ENCODE measurements at places on chromosomes 7 and 10.

DNA sequence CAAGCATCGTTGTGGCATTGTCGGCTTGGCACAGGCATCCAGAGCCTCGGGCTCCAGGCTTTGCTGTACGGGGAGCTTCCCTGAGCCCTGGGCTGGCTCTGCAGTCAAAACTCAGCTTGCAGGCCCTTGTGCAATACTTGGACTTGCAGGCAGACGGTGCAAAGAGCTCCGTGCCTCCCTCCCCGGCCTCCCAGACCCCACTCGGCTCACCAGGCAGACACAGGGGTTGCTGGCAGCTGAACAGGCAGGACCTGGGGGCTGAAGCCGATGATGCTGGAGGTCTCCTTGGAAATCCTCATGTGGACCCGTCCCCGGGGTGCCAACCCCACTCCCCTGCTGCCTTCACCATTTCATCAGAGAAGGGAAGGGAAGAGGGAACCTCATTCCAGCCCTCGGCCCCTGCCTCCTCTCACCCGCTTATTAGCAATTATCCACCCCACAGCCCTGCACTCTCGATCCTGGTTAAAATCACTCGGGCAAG lies 59.6 kb upstream of the GNA12 start:
- DNase-seq: no peak

GRCh38 chr10:15112657-15113056 lies 15.5 kb downstream of the RPP38 start:
- no peak for DNase-seq

DNA sequence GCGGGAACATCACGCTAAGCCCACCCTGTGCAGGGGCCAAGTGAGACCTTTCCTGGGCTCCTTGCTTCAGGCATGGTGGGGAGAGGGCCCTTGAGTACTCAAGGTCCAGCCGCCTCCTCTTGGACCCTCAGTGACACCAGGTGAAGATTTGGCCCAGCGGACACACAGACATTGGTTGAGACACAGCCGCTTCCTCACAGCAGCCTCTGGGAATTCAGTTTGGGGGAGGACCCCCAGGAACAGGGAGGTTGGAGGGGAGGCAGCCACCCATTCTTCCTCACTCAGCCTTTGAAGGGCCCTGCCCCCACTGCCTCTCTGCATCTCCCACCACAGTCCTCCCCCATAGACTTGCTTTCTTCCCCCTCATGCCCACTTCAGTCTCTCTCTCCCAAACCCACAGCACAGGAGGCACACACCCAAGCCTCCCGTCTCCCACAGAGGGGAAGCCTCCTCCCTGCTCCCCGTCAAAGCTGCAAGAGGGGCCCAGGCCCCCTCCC lies 31.9 kb downstream of the ANXA8 start:
- no peak for DNase-seq

DNA sequence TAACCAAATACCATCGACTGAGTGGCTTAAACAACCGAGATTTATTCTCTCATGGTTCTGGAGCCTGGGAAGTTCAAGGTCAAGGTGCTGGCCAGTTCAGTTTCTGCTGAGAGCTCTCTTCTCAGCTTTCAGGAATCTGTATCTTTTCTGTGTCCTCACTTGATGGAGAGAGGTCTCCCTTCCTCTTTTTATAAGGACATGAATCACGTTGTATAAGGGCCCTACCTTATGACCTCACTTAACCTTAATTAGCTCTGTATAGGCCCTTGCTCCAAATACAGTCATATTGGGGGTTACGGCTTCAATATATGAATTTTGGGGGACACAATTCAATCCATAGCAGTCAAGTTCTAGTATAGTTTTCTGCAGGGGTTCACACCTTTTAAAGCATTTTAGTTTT lies 135.2 kb upstream of the ADO start:
- DNase-seq: no peak

GRCh38 chr7:14305233-14305866 lies 315.9 kb upstream of the ETV1 start:
- DNase-seq: no peak

DNA sequence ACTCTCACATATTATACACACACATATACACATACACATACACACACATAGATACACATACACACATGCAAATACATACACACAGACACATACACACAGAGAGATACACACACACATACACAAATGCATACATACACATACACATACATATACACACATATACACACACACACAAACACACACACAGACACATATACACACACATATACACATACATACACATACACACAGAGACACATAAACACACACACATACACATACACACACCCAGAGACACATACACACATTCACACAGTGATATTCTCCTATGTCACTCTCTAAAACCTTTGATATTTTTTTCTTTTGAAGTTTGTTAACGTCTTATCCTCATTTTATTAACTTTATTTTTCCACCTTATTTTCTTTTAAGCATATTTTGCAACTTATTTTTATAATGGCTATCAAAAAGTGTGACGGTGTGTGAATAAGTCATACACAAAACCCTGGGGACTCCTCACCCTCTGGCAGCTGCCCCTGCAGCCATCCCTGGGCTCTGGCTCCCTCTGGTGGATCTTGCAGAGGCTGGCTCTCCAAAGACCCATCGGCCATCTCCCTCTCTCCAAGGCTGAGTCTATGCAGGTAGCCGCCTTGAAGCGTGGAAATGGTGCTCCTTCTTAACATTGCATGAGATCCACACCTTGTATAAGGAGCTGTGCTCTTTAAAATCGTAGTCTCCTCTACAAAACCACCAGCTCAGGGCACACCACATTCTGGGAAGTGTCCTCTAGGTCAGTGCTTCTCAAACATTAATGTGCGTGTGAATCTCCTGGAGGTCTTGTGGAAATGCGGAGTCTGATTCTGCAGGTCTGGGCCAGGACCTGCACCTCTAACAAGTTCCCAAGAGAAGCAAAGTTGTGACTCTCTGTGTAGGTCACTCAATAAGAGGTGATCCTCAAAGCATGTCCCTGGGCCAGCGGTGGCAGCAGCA lies 4.1 kb upstream of the C10orf120 start:
- peak; percentile 38 for DNase-seq

GRCh38 chr7:49644396-49645166 lies 128.9 kb upstream of the VWC2 start:
- no peak for DNase-seq

- no peak for DNase-seq
These were observed 53.4 kb downstream of the PPP1R3C start for GRCh38 chr10:91579329-91579985.

- no peak for DNase-seq
These were observed 52.1 kb downstream of the PRF1 start for GRCh38 chr10:70550459-70550858.

DNA sequence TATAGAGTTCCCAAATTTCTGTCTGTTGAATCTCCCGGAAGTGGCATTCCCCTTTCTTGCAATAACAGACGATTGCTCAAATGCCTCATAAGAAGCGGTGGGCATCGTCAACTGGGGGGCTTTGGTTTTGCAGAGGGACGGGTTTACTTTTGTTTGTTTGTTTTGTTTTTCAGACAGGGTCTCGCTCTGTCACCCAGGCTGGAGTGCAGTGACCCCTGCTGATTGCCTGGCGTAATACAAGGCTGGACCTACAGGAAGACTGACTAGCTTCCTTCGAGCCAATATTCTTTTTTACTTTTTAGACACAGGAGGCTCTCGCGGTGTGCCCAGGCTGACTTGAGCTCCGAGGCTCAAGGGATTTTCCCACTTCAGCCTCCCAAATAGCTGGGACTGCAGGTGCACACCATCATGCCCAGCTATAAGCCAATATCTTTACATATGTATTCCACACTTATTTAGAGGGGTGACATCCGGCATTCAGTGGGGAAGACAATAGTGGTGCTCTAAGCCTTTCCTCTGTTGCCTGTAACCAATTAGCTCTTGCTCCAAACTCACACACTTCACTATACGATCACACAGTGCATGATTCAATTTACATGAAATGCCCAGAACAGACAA lies 58.1 kb downstream of the FHIP2A start:
- DNase-seq: peak; percentile 17

GRCh38 chr7:74026903-74027682 lies 880 bp upstream of the ELN start:
- DNase-seq: peak; percentile 48

- no peak for DNase-seq
These were observed 171.3 kb downstream of the RNLS start for GRCh38 chr10:88411772-88412349.

DNA sequence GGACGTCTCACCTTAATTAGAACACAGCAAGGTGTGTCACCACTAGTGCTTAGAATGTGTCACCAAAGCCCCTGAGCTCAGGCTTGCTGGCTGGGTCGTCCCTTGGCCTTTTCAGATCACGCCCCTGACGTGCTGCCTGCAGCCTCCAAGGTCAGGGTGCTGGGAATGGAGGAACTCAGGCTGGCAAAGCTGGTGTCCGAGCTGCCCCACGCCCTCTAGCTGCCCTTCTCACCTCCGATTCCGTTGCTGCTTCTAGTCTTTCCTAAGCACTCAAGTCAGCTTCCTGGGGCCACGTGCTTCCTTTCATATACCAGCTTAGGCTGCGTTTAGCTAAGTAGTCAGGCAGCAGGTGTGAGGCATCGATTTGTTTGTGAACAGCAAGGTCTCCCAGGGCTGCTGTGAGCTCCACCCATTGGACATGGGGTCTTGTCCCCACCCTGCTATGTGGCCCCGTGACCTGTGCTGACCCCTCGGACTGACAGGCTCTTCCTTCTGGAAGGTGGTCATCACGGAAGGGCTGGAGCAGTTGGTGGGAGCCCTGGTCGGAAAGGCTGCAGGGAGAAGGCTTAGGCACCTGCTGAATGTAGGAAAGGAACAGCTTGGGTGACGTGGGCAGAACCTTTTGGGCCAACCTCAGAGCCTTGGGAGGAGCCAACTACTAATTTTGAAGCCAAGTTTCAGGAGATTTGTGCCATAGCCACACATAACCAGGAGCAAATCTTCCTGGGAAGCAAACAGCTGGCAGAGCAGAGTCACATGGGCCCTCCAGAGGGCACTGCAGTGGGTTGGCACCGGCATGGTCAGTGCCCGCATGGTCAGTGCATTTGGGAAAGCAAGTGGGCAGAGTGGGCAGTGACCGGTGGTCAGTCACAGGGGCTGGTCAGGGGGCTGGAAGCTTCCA lies 28.8 kb downstream of the VIPR2 start:
- no peak for DNase-seq

- no peak for DNase-seq
These were observed 393.4 kb upstream of the NFE2L3 start for GRCh38 chr7:25758559-25758958.

GRCh38 chr10:97327348-97328294 lies 6.9 kb downstream of the FRAT2 start:
- DNase-seq: no peak

DNA sequence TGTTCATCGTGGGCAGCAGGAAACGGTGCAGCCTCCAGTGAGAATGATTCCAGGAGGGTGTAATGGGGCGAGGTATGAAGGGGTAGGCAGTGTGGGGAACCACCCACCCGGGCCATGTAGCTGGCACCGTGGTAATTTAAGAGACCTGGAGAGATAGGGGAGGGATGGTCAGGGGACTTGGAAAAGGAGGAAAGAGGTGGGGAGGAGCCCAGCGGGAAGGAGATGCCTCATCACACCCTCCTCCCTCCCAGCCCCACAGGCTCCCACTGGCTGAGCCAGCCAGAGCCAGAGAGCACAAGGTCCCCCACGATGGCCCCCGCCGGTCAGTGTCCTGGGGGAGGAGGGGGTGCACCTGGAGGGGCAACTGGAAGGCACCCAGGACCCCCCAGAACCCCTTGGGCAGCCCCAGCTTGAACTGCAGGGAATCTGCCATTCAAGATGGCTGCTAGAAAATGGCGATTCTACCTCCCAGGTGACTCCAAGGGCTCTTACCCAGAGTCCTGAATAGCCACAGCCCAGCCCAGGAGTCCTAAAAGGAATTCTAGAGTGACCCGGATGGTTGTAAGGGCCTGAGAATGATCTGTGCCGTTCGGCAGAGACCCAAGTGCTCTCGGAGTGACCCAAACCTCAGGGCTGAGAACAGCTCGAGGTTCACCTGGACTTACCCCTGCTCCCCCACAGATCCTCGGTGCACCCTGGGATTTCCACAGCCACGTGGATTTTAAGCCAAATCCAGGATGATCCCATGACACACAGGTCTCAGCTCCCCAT lies 28.8 kb downstream of the CALML3 start:
- no peak for DNase-seq

DNA sequence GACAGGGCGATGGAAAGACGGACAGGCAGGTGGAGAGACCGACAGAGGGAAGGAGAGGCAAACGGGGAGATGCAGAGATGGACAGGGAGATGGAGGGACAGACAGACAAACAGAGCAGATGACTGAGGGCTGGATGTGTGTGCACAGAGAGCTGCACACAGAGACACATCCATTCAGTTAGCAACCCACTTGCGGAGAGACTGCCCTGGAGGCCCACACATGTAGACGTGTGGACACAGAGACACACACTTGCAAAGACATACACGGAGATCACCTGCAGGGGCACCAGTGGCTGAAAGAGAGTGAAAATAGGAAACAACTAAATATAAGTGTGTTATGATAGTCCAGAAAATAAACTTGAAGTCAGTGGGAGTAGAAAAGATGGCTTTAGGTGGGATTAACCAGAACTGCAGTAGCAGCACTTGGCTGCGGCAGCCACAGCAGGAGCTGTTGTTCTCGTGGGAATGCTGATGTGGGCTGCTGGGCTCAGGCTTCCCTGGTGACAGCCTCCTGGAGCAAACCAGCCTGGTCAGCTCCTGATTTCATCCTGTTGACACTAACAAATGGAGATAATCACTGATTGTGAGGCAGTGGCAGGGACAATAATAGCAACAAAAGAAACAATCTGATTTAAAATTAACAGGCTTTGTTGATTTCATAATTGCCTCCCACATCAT lies 134.1 kb downstream of the CCNY start:
- DNase-seq: no peak

DNA sequence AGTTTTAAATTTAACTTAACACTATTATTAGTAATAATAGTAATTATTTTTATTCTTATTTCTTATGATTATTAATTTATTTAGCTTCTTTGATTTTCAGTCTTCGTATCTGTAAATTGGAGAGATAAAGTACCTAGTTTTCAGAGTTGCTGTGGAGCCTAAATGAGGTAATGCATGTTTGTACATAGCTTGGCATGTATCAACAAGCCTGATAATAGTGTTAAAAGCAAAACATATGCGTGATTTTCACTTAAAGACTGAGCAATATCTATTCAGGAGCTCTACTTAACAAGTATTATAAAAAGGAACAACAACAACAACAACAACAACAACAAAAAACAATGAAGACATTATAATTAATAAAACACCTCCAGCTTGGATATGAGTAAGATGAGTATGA lies 12.4 kb downstream of the CALCR start:
- DNase-seq: no peak

- DNase-seq: no peak
These were observed 12.5 kb upstream of the TSPAN15 start for GRCh38 chr10:69438536-69439349.

GRCh38 chr10:124012991-124013390 lies 80.4 kb downstream of the CHST15 start:
- no peak for DNase-seq

GRCh38 chr10:70115948-70116682 lies 16.5 kb downstream of the AIFM2 start:
- peak; percentile 24 for DNase-seq

GRCh38 chr10:26801831-26802230 lies 58.9 kb downstream of the ABI1 start:
- no peak for DNase-seq
